ENCODE measurements at places on chromosomes 1 and 21.

- no peak for DNase-seq
Observed at GRCh38 chr1:79629414-79629813, 622.9 kb upstream of the ADGRL4 start.

DNA sequence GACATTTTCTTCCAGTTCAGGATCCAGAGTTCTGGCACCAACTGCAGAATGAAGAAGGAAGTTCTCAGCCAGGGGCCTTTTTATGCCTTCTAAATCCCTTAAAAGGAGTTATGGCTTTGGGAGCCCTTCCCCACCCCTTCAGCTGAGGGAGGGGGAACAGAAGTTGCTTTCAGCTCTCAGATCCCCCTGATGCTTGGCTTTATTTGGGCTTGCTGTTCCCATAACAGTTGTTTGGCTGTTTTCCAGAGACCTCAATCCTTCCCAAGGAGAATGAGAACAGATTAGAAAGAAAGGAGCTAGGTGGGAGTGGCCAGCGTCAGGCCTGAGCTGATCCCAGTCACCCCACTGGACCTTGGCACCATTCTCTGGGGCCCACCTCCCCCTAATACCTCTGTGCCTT is at the start of gene RPE65:
TSS of gene RPE65 (minus strand) at position 54 of the 400 bp plus-strand sequence. CDS start at position 5, 49 bp downstream.
- no peak for DNase-seq

DNA sequence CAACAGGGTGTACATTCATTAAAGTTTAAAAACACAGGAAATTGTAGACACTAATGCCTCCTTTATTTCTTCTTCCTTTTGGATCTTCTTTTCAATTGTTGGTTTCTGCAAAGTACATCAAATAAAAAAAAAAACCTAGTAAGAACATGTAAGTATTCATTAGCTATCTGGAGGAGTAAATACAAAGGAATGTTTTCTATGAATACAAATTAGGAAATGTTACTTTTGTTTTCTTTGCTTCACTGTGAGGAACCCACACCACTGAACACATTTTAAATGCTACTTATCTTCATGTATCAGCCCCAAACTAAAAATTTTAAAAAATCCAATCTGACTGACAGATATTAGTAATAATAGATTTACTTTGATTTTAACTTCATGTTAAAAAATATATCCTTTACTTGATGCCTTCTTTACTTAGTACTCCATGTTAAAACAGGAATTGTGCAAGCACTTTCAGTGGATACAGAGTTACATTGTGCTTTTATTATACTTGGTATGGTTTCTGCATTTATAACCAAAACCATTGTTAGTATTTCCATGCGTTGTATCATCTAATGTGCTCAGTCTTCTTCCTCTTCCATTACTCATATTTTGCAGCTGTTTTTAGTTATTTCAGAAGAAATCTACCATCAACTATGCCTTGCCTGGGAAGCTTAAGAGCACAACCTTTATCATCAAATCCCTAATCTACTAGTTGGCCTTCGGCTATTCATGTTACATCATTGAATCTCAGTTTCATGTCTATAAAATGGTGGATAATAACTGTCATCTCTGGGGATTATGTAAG is 236.9 kb upstream of the DPYD start:
- no peak for DNase-seq

GRCh38 chr1:26768755-26769154 is 19.0 kb upstream of the PIGV start:
- DNase-seq: no peak

Measured in thoracic aorta (tissue), 2 donors.